PC-9 (cell line): ENCODE measurements at places on chromosomes 1 and 21.

DNA sequence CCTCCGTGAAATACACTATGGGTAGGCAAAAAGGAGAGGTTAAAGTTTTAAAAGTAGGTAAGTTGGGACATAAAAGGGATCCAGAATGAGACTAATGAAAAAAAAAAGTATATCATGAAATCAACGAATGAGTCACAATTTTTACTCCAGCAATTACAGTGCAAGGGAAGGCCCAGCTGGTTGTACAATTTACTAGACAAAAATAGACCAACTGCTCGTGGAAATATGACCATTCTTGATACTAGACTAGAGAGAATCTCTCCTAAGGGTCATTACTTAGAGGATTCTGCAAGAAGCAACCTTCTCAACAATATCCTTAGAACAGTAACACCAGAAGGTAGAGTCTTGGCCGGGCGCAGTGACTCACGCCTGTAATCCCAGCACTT, 55.1 kb upstream of the EFHD2 start:
- peaks cover 79% of the 10 kb centered on the region for H3K4me1 ChIP-seq
- peak; percentile 45 for DNase-seq
- H3K27me3 ChIP-seq, result no peaks in the 10 kb centered on the region
- no peak overlapping the region for H3K4me3 ChIP-seq
- peak overlapping the region; percentile 95 for H3K27ac ChIP-seq

GRCh38 chr1:223825767-223826748, 19.7 kb downstream of the TP53BP2 start:
- peaks cover 11% of the 10 kb centered on the region; the same call in 1 of the 2 replicates for H3K36me3 ChIP-seq
- peaks cover 20% of the 10 kb centered on the region for H3K4me1 ChIP-seq
- no peak for DNase-seq

GRCh38 chr1:204041803-204042505, 31.0 kb upstream of the SOX13 start:
- H3K27me3 ChIP-seq, result no peaks in the 10 kb centered on the region
- no peaks in the 10 kb centered on the region for H3K36me3 ChIP-seq
- DNase-seq, result no peak
- no peak overlapping the region for H3K27ac ChIP-seq
- H3K4me3 ChIP-seq, result no peak overlapping the region

GRCh38 chr1:48784301-48784700, 7.6 kb upstream of the BEND5 start:
- H3K4me3 ChIP-seq, result no peak overlapping the region
- no peaks in the 10 kb centered on the region for H3K36me3 ChIP-seq
- no peaks in the 10 kb centered on the region for H3K27me3 ChIP-seq
- H3K4me1 ChIP-seq, result no peaks in the 10 kb centered on the region
- no peak for DNase-seq
- no peak overlapping the region for H3K27ac ChIP-seq
